ENCODE measurements at places on chromosomes 5 and 9.

- DNase-seq: no peak
Observed at GRCh38 chr9:91118704-91119025, 243.1 kb downstream of the AUH start.

GRCh38 chr5:115458003-115458409 lies 86.6 kb downstream of the FEM1C start:
- no peak for DNase-seq

DNA sequence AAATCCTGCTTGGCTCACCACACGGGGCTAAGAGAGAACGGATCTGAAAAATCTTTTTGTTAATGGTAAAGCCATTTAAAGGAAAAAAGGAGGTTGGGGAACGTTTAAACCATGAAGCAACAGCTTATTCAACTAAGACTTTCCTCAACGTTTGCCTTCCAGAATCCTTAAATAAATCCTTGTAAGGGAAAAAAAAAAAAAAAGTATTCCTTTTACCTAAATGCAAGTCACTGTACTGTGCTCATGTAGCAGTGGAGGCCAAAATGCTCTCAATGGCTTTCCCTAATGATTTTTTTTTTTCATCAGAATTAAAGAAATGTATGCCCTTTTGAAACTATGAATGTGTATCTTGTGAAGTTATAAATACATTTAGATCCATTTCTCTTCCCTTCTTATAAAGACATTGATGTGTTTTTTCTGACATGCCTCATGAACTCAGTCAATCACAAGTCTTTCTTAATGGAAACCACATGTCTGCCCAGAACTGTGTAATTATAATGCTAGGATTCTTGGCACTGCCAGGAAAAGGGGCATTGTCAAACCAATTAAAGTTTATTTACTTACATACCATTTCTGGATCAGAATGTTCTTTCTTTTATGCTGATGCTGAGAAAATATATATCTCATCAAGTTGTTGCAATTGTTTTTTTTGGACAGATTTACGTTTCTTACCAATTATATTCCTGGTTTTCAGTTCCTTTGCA lies 107.5 kb downstream of the EBF1 start:
- DNase-seq: no peak

- DNase-seq: no peak
Observed at GRCh38 chr5:71996789-71997188, 110.5 kb upstream of the MAP1B start.

- no peak for DNase-seq
Observed at GRCh38 chr5:146794326-146795029, 84.1 kb downstream of the PPP2R2B start.

GRCh38 chr9:88303721-88304451 lies 84.4 kb upstream of the SPIN1 start:
- no peak for DNase-seq

DNA sequence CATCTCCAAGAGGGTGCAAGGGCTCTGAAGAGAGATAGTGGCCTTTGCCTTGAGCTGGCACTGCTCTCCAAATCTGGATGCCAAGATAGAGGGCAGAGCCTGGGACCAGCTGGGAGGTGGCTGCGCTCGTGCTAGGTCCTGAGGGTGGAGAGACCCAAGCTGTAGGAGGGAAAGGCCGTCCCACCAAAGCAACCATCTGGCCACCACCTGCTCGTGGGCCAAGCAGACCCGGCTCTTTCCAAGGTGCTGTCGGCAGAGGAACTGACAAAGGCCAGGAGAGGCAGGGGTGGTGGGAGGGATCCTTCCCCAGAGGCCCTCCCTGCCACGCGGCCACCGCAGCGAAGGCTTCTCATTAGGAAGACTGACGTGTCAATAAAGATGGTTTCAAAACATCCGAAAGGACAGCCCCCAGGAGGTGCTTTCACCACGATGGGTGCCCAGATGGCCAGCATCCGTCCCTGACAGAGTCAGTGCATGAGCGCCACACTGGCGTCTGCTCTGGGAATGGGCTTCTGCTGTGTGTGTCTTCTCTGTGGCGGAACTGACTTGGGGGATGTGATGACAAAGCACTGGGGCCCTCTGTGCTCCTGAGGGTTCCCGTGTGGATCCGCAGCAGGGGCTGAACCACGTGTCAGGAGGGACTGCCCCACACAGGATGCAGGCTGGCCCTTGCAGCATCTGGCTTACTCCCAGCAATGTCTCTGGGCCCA lies 213.5 kb downstream of the FANCC start:
- no peak for DNase-seq

- DNase-seq: no peak
Observed at GRCh38 chr5:169037466-169037865, 263.5 kb downstream of the SLIT3 start.
